GM13976 (cell line): ENCODE measurements at places on chromosomes 2 and 18.

DNA sequence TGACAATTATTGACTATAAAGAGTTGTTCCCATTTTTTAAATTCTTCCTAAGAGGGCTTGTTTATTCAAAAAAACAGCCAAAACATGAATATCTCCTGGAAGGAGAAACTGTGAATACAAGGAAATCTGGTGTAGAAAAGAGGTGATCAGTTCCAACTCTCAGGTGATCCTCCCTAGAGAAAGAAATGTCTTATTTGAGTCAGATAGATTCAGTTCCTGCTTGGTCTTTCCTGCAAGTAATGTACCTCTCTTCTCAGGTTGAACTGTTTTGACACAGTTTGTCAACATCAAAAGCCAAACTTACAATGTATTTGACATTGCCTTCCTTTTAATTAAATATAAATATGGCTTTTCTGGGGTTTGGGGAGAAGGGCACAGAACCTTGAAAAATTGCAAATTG lies 567.4 kb downstream of the ARHGAP15 start:
- no peak for DNase-seq

DNA sequence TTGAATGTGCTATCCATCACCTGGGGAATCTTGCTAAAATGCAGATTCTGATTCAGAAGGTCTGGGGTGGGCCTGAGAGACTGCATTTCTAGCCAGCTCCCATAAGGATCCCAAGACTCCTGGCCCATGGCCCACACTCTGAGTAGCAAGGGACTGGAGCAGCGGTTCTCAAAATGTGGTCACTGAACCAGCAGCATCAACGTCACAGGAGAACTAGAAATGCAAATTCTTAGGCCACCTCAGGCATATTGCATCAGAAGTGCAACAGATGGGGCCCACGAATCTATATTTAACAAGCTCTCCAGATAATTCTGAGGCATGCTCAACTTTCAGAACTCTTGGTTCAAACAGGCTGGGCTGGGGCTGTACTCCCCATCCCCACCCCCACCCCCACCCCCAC lies 74.6 kb downstream of the DHRS9 start:
- DNase-seq, result no peak

DNA sequence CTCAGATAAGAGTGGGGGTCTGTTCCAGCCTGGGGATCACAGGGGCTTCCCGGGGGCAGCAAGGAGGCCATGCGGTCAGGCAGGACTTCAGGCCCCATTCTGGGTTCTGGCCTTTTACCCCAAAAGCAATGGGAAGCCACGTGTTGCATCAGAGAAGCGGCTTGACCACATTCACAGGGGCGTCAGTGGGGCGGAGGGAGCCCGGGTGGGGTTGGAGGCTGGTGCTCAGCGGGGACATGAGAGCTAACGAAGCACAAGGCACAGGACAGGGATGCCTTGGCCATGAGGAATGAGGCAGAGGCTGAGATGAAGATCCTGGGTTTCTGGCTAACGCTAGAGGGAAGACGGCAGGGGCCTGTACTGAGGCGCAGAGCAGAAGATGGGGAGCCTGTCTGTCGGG lies 6.1 kb downstream of the HJURP start:
- peak; percentile 4 for DNase-seq

- DNase-seq, result peak; percentile 15
Measured at GRCh38 chr18:4068552-4069158, 386.5 kb downstream of the DLGAP1 start.

DNA sequence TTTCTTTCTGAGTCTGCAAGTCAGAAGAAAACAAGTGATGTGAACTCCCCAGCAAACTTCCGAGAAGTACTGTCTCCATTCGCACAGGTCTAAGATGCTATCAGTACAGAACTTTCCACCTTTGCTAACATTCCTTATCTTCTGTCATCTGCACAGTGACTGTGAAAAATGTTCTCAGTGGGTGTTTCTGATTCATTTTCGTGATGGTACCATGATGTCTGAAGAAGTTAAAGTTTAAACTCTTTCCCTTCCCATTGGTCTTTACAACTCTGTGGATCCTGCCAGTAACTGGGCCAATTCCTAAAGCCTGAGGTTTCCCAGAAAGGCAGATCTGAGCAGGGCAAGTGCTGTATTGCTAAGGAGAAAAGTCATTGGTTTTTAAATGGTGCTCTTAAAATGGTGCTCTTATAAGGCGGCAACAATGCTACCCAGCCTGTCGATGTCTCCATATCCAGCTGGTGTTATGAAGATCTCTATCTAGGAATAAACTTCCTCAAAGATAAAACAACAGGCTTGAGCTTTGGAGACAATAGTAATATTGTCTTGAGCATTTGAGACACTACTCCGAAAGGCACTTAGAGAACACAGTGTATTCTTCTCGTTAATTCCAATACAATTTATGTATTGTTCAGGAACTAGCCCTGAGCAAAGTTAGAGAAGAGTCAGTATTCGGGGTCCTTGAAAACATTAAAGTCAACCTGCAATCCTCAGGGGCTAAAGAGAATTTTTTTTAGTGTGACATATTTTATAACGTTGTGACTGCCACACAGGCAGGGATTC lies 232.3 kb downstream of the OSR1 start:
- DNase-seq, result no peak

DNA sequence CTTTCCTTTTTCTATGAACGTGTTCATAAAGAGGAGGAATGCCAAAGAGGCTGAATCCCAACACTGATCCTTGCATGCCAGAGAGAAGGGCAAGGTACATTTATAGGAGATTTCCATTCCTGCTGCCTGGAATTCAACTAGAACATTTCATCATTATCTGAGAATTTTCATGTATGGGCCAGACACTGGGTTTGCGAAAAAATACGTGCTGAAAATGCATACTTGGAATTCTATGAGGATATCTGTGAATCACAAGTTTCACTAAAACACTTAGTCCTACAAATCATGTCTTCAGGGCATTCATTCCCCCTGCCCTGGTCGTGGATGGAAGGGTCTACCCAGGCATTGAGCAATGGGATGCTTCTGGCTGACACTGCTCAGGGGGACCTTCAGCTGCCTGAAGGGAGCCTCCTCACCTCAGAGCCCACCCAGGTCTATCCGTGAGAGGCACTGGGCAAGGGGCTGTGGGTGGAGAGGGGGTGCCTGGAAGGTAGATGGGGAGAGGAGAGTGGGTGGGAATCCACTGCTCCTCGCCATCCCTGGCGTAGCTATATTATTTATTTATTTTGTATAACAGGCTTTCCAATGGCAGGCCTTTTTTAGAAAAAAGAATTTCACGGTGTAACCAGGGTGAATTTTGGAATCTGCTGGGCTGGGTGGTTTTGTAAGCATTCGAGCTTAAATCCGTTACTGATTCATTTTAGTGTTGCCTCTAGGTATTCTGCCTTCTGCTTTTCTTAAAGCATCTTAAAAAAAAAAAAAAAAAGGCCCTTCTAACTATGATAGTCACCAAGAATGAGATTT lies 560.6 kb upstream of the ID2 start:
- no peak for DNase-seq

DNA sequence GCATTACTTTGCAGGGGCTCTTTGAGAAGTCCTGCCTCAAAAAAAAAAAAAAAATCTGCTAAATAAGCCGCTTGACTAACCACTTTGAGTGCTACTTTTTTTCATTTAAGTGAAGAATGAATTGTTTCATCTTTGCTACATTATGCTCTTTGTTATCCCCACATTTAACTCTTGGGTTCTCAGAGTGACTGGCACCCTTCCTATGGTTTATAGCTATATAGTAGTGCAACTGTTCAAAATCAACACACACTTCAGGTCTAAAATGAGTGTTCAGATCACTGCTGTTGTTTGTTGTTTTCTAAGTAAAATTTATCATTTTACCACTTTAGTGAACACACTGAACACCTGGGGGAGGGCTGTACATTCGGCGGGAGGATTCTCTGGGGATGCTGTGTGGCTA lies 13.6 kb downstream of the STPG4 start:
- no peak for DNase-seq

- DNase-seq, result no peak
Measured at GRCh38 chr2:105597806-105598803, 146.6 kb upstream of the NCK2 start.

DNA sequence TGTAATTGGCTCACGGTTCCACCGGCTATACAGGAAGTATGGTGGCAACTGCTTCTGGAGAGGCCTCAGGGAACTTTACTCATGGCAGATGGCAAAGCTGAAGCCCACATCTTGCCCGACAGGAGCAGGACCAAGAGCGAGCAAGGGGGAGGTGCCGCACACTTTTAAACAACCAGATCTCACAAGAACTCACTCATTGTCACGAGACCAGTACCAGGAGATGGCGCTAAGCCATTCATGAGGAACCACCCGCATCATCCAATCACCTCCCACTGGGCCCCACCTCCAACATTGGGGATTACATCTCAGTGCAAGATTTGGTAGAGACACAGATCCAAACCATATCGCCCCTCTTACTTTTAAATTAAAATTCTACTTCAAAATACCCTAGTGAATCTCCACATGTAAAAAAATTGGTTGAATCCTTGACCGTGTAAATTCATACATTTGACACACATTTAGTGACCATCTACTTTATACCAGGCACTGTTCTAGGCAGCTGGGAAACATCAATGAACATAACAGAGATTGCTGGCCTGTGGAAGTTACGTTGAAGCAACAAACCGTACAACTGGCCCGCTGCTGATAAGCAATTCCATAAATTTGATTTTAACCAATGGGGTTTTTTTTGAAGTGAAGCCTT lies 87.6 kb downstream of the ALPK2 start:
- no peak for DNase-seq

GRCh38 chr2:237213315-237214022 lies 127.8 kb downstream of the COPS8 start:
- no peak for DNase-seq

- DNase-seq, result no peak
Measured at GRCh38 chr2:167140767-167141166, 252.5 kb downstream of the XIRP2 start.

- DNase-seq, result no peak
Measured at GRCh38 chr2:109129921-109130722, 1.1 kb downstream of the SH3RF3 start.

DNA sequence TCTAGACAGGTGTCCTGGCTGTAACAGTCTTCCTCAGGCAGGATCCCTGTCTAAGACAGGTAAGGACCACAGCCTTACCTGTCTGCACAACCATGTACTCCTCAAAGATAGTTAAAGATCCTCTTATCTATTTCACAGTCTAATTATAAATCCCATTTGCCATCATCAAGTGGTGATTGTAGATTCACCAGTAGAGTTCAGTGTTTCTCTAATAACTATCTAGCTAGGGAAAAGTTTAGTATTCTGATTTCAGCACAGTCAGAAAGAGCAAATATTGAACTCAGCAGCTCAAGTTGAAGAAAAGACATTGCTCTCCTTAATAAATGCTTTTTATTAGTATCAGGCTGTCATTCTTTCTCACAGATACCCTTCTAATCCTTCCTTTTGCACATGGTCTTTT lies 1305.5 kb upstream of the NXPH2 start:
- DNase-seq, result no peak

GRCh38 chr2:172667581-172668325 lies 67.9 kb upstream of the RAPGEF4 start:
- no peak for DNase-seq

DNA sequence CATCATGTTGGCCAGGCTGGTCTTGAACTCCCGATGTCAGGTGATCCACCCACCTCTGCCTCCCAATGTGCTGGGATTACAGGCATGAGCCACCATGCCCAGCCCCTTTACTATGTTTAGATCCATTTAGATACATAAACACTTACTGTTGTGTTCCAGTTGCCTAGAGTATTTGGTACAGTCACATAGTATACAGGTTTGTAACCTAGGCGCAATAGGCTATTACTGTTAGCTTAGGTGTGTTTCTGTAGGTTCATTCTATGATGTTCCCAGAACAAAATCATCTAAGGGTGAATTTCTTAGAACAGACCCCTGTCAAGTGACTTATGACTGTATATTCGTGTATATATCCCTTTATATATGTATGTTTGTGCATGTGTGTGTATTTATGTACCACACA lies 61.8 kb downstream of the MYCN start:
- DNase-seq, result no peak

GRCh38 chr18:77145364-77145901 lies 12.8 kb upstream of the MBP start:
- DNase-seq, result no peak

DNA sequence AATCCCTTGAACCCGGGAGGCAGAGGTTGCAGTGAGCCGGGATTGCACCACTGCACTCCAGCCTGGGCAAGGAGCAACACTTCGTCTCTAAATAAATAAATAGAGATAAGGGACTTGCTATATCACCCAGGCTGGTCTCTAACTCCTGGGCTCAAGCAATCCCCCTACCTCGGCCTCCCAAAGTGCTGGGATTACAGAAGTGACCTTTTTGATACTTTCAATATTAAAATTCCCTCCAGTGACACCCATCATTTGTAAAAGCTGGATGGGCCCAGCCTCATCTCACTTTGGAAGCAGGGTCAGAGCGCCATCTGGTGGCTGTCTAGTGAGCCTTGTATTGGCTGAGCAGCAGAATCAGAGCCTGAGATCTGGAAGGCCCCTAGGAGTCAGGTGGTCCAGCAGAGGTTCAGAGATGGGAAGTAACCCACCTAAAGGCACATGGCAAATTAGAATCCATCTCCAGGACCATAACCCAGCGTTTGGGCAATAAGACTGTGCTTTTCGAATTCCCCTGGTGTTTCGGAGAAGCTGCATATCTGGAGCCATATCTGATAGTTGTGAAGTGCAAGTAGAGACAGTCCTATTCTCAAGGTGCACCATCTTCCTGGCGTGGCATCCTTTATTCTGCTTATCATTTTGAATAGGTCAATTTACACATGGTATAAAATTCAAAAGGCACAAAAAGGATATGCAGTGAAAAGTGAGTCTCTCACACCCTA lies 18.3 kb upstream of the SLC35F6 start:
- DNase-seq, result peak; percentile 81

DNA sequence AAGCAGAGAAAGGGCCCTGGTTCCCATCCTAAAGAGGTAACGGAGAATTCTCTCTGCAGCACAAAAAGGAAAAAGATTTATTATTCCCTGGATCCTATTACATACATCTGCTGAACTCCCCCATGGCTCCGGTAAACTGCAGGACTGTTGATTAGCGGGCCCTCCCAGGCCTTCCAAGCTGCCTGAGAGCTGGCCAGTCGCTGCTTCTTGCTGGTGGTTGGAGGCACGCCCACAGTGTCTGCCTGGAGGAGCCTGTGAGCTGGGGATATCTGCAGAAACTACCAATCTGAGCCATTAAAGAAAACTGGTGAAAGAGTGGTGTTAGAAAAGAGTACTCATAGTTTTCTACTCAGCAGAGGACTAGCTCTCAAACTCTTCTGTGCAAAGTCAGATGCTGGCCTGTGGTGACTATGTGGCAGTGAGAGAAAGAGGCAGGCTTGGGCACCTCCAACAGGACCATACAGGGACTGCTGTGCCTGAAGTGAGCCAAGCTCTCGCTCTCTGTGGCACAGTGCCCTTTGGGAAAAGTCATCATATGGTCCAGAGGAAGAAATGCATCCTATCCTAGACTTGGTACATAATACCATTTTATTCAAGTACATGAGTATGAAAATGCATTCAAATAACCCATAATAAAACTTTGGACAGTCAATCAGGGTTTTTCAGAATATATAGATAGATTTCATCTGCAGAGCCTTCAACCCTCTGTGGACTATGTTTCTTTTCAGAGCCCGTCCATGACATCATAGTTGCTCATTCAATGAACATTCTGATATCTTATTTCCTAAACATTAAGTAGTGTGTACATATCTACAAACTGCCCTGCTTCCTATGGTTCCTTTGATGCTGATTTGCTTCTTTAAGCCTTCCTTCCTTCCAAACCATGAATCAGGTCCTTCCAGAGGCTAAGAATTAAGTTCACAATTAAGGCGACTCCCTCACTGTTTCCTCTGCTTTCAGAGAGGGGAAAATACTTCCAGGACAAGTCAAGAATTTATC lies 242.0 kb upstream of the LYPD1 start:
- DNase-seq, result no peak
